D721Med (cell line): ENCODE measurements at places on chromosomes 3 and 15.

- DNase-seq, result no peak
Measured at GRCh38 chr15:85024509-85025336, 43.1 kb downstream of the PDE8A start.

DNA sequence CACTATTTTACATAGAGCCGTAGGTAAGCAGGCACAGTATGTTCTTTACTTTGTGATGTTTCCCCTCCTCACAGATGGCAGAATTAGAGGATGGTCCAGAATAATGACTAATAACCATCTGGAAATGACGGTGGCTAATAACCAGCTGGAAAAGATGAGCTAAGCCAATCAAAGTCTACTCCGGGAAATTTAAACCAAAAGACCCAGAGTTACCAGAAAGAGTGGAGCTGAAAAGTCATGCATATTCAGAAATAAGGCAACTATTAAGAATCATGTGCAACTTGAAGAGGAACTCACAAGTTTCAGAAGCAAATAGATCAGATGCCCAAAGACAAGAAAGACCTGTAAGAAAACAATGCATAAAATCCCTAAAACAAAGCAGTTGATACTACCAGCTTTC, 33.6 kb downstream of the DMXL2 start:
- DNase-seq, result no peak

DNA sequence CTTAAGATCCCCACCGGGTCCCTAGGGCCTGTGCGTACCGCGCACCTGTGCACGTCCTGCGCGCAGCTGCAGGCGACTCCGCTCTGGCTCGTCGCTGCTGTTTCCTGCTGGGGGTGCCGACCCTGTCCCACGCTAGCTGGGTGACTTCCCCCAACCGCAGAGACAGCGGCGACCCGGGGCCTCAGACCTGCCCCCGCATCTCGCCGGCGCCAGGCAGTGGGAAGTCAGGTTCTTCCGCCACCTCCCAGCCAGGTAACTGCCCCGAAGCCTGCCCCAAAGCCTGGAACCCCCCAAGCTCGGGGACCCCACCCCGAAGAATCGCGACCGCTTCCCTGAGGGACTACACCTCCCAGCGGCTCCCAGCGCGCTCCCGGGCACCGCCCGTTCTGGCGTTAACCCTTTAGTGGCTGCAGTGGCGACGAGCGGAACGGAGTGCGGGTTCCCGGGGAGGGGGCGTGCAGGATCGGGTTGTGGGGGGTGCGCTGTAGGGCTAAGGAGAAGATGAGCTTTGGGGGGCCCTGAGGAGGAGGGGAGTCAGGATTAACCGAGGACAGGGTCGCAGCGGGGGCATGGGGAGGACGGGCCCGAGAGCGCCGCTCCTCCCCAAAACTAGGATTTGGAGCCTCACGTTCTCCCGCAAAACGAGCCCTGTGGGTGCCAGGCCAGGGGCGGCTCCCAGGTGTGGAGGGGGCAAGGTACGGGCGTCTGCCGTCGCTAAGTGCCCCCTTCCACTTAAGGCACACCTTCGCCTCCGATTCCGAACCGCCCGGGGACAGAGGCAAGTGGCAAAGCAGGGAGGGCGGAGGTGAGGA, 589 bp downstream of the NEIL1 start:
- peak; percentile 81 for DNase-seq

GRCh38 chr15:40867199-40867598, 6.8 kb downstream of the RHOV start:
- DNase-seq, result no peak

DNA sequence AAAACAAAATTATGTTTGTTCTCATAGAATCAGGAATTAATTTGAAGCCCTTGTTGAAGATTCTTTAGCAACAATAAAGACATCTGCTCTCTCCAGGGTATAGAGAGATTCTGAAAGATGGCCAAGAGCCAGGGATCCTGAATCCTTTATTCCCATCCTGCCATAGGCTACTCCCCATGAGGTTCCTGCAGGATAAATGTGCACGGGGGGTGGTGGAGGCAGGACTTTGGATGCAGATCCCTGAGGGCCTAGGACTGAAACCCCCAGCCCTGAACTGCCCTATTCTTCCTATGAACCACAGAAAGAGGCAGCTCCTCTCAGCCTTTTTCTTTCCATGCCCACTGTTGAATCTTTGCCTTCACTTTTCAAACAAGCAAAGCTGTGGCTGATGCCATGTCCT, 17.1 kb downstream of the TMEM108 start:
- DNase-seq, result no peak

DNA sequence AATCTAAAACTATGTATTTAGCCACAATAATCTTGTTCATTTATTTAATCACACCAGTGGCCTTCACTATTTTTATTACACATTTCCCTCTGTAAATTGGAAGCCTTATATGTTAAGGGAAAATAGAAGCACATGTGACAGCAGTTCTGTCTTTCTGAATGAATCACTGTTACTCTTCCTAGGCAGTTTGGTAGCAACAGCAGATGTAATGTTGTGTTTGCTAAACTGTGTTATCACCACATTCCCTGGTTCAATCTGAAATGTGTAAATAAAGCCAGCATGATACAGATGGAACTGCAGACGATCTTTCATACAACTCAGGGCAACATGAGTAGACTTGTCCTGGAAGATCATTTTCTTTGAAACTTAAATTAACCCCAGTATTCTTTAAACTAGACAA, 220.1 kb downstream of the MCTP2 start:
- no peak for DNase-seq

DNA sequence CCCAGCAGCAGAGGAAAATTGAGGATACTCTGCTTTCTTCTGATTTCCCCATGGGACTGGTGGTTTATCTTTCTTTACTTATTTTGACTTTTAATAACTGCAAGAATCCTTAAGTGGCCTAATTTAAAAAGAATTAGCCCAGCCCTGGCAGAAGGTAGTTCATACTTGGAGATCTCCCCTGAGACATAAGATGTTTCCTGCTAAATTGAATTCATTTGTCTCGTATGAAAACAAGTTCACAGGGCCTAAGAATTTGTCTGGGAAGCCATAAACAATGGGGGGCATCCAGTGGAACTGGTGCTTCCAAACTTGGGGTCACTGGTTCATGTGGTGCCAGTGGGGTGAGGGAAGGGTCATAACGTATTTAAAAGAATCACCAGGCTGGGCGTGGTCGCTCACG, 283.1 kb upstream of the RASGRP1 start:
- no peak for DNase-seq

DNA sequence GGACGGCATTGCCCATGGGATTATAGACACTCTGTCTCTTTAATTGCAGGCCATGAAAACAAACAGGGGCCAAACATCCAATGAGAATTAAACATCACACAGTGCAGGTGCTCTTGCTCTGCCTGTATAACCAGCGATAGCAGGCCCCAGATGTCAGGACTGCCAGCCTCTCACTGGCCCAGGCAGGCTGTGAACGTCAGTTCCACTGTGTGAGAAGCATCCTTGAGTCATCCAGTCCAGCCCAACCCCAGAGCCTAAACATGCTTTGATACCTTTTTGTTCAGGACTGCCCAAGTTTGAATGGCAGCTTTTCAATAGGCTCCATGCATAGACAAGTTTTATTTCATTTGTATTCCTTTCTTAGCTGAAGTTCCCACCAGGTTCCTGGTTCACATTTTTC, 189.8 kb downstream of the SLCO3A1 start:
- no peak for DNase-seq
